ENCODE measurements at places on chromosomes 1 and 21.

DNA sequence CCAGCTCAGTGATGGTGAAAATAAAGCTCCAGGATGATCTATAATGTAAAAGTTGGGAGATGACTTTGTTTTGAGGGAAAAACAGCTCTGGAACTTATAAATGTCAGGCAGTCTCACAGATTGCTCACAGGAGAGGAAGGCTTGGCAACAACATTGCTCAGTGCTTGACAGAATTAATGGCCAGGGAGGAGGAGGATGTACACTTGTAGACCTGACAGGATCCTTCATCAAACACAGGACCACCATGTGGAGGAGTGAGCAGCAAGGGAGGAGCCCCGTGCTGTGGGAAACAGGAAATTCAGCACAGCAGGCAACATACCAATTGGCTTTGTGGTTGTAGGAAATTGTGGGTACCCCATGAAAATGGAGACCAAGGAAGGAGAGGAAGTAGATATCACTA, 291.8 kb upstream of the CAMK1G start:
- no peak for DNase-seq

- peak; percentile 80 for DNase-seq
Measured at GRCh38 chr1:45569962-45570581, 13.8 kb upstream of the NASP start.

- DNase-seq, result no peak
Measured at GRCh38 chr1:36653850-36654249, 171.1 kb upstream of the CSF3R start.

GRCh38 chr1:180251526-180252305, 21.7 kb downstream of the LHX4 start:
- DNase-seq, result no peak

DNA sequence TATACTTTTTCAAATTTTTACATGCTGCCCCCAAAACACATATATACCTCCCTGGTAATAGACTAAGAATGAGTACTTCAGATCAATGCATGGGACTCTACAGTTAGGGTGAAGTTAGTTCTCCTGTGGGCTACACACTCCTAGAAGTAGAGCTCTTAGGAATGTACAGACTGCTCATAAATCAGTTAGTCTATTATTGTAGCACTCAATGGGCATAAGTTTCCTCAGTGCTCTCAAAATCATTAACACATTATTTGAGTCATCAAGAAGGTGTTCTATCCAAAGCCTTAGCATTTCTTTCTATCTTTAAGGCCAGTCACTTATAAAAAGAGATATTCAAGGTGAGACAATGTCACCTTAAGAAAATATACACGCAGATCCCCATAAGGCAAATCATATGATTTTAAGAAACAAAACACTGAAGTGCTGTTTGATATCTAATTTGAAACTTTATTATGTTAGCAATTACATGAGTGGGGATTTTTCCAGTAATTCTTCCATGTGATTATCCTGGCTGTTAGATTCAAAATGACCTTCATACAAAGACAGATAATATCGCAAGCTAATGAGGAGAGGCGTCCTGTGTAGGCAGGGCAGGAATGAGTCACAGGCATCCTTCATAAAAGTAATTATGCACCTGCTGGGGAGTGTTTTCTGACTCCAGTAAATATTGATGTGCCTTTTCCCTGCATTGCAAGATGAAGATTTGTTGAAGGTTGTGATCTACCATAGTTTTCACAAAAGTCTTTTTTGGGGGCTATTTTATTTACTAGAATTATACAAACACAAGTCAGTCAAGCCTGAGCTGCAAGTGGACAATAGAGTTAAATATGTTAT, 167.2 kb upstream of the ATP1B1 start:
- no peak for DNase-seq

- no peak for DNase-seq
Measured at GRCh38 chr1:14811573-14811972, 213.1 kb downstream of the KAZN start.

DNA sequence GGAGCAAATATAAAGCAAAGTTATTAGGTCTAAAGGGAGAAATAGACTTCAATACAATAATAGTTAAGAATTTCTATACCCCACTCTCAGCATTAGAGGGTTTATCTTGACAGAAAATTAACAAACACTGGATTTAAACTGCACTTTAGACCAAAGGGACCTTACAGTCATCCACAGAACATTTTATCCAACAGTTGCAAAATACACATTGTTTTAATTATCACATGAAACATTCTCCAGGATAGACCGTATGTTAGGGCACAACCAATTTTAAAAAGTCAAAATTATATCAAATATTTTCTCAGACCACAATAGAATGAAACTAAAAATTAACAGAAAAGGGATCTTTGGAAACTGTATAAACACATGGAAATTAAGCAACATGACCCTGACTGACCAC, 384.5 kb upstream of the C1orf87 start:
- no peak for DNase-seq

DNA sequence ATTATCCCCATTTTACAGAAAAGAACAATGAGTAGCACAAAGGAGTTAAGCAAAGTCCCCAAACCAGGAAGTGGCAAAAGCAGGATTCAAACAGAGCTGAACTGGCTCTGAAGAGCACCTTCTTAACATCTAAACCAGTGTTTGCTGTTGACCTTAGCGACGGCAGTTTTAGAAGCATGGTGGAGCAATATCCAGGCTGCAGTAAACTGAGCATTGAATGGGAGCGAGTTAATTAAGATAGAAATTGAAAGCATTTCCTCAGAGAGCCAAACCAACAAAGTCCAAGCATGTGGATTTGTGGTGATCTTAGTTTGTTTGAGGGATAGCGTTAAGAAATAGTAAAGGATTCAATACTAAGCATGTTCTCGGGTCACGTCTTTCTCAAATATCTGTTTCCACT, 13.4 kb upstream of the ZNF281 start:
- no peak for DNase-seq

- DNase-seq, result no peak
Measured at GRCh38 chr1:18922319-18922726, 20.0 kb upstream of the ALDH4A1 start.

DNA sequence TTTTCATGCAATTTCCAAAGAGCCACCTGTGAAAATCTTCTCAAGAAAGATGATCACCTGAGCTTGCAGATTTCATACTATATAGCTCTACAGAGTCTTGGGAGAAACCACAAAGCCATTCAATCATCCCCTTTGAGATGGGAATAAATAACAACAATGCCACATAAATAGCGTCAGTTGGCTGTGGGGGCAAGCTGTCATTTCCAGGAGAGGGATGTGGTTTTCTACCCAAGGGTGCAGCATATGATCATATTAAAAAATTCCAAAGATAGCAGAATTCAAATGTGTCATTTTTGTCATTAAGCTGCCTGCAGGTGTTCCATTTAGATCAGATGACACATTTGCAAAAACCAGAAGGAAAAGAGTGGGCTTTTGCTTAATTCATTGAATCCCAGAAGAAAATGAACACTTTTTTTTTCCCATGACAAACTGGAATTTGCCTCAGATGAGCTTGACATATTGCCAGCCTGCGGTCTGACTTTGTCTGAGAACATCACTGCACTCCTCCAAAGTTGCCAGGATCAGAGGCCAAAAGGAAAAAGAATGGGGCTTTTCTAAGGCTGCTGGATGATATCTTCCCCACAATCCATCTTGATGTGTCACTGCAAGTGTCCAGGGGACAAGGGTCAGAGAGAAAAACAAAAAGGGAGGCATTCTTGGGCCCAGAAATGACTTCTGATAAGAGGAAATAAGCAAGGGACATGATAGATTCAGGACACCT, 314.1 kb upstream of the USP25 start:
- no peak for DNase-seq

DNA sequence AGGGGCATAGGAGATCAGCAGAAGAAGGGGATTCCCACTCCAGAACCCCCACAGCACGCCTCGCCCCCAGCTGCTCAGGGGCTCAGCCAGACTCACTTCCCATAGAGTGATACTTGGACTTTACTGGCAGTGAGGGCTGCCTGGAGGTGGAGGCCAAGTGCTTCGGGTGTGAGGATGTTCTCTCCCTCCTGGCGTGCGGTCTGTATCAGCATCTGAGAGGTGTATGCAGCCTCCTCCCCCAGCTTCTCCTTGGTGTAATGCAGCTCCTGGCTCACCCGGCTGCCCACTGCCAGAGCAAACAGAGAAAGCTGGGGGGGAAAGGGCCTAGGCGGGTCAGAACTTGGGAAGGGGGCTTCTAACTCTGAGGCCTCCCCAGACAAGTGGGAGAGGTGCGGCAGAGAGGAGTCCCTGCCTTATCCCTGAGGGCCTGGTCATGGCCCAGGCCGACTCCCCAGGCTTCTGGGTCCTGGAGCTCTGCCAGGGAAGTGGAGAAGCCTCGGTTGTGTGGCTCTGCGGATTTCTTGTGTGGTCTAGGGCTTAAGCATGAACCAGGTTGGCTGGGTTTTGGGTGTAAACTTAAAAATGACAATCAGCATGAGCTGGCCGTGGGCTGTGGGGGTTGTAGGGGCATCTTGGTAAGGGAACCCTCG, 10.9 kb downstream of the PTCH2 start:
- no peak for DNase-seq

DNA sequence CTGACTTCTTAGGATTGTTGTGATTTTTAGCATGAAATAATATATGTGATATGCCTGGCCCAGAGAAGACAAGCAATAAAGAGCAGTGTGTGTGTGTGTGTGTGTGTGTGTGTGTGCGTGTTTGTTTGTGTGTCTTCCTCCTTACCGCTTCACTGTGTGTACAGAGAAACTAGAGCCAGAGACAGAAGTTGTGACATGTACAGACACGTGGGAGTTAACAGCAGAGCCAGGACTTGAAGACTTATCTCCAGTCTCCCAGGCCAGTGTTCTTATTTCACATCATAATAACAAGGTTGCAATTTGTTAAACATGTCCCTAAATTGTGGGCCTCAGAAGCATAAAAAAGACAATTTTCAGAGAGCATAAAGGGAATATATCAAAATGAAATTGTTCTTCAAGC, 192.0 kb upstream of the JUN start:
- DNase-seq, result peak; percentile 84

- no peak for DNase-seq
Measured at GRCh38 chr1:61055110-61055614, 27.2 kb upstream of the NFIA start.

- DNase-seq, result no peak
Measured at GRCh38 chr21:42760361-42760950, 107.0 kb downstream of the PDE9A start.

DNA sequence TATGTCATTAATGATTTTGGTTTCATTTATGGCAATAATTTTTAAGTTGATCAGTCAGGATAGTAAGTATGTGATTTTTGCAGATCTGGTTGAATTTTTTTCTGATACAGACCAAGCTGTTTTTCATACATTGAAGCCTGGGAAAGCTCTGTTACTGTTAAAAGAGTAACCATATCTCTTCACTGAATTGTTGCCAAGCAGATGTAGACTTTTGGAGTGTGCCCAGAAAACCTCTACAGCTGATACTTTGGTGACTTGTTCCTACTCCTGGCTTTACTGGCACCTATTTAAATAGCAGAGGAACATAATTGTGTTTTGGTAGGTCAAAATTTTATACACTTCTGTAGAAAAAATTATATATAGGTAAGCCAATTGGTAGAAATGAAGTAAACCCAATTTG, 49.4 kb downstream of the NFIA start:
- DNase-seq, result peak; percentile 55

GRCh38 chr1:17875171-17875881, 120.2 kb downstream of the ACTL8 start:
- no peak for DNase-seq

GRCh38 chr21:37704751-37705150, 211.5 kb downstream of the KCNJ6 start:
- no peak for DNase-seq

- no peak for DNase-seq
Measured at GRCh38 chr1:34978921-34979320, 6.2 kb downstream of the TMEM35B start.

DNA sequence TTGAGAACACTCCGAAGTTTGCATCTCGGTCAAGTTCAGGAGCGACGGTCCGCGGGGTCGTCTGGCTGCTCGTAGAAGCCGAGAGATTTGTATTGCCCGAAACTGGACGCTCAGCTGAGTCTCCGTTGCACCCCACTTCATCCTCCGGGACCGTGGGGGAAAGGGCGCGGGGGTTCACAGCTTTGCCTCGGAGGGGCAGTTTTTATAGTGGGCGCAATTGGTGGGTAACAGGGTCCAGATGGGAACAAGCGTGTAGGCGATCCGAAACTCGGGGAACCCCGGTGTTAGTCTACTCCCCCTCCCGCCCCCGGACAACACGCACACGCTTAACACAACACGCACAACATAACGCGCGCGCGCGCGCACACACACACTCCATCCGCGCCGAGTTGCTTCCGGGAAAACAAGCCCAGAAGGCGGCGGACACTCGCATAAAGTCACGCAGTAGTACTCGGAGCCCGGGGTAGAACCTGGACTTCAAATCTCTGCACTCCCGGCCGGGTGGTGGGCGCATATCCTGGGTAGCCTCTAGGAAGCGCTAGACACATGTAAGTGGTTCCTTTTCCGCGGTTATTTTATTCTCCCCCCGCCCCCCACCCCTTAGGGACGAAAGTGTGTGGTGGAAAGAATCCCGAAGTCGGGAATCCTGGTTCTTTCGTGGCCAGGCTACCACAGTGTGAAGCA, 1.1 kb upstream of the JUN start:
- peak; percentile 77 for DNase-seq

DNA sequence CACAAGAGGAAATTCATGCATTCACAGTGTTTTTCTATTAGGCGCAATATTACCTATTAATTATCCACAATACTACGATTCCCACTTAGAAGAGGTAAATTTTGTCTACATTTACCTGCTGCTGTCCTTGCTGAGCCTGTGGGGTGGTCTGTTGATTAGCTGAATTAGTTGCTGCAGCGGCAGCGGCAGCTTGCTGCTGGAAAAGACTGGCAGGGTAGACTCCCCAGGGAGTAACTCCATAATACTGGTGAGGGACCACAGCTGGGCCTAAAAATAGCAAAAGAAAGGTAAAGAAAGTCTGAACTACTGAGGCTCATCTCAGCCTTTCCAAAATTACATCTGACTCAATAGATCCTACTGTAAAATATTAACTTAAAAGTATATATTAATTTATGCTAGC, 66.0 kb upstream of the SDC3 start:
- DNase-seq, result no peak

GRCh38 chr1:62844030-62844429, 60.1 kb downstream of the ATG4C start:
- no peak for DNase-seq

DNA sequence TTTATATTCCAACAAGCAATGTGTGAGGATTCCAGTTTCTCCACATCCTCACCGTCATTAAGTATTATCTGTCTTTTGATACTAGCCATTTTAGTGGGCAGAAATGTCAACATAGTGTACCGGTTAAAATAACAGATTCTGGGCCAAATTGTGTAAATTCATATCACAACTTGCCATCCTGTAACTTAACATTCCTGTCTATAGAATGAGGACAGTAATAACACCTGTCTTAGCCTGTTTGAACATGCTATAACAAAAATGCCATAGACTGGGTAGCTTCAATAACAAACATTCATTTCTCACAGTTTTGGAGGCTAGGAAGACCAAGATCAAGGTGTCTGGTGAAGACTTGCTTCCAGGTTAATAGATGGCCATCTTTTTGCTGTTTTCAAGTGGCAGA, 491.1 kb downstream of the PTBP2 start:
- DNase-seq, result no peak

DNA sequence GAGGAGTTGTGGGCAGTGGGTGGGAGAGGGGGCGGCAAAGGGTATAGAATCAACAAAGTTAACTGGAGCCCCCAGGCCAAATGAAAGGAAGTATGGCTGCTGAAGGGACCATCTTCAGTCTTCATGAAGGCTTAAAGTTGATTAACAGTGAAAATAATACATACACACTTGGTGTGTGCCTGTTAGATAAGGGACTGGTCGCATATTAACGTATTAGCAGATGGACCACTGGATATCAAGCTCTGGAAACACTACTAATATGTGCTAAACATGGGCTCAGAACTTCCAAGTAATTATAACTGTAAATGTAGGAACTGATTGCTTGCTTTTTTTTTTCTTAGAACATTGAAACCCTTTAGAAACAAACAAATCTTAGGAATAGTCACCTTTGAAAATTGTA, 224.7 kb upstream of the KIAA0040 start:
- DNase-seq, result no peak

All from OCI-M1 (cell line).